ENCODE measurements at places on chromosomes 2 and 18.

GRCh38 chr2:129302106-129302505 is 677.4 kb upstream of the RAB6C start:
- DNase-seq, result no peak

GRCh38 chr2:8575834-8576423 is 105.9 kb upstream of the ID2 start:
- no peak for DNase-seq

GRCh38 chr2:113132414-113133021 is 5.1 kb downstream of the IL1RN start:
- no peak for DNase-seq

GRCh38 chr2:97963880-97964279 is 31.9 kb downstream of the TMEM131 start:
- DNase-seq, result no peak

- peak; percentile 46 for DNase-seq
Measured at GRCh38 chr2:218217360-218218267, 625 bp downstream of the ARPC2 start.

- DNase-seq, result no peak
Measured at GRCh38 chr2:29423061-29423666, 307.9 kb downstream of the CLIP4 start.

DNA sequence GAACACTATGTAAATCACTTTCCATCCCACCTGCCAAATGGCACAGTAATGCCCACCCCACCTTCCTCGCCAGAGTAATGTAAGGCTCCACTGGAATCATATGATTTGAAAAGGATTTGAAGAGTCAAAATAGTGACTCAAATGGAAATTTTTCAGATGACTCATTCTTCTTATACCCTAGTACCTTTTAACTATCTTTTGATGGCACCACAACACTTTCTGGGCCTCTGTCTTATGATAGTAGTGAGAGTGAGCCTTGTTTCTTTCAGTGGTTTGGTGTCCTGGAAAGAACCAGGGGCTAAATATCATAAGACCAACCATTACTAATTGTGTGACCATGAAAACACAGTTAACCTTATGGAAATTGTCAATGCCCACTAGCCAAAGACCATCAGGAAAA is 235.4 kb upstream of the SLC14A2 start:
- no peak for DNase-seq

- DNase-seq, result no peak
Measured at GRCh38 chr2:18514526-18515461, 45.7 kb downstream of the RDH14 start.

GRCh38 chr2:131014141-131014540 is 79.1 kb downstream of the FAM168B start:
- DNase-seq, result no peak

- no peak for DNase-seq
Measured at GRCh38 chr18:47898696-47899095, 31.8 kb downstream of the SMAD2 start.

- no peak for DNase-seq
Measured at GRCh38 chr2:56318147-56318546, 134.4 kb downstream of the CCDC85A start.

GRCh38 chr2:37797081-37797480 is 125.6 kb upstream of the CDC42EP3 start:
- DNase-seq, result no peak

DNA sequence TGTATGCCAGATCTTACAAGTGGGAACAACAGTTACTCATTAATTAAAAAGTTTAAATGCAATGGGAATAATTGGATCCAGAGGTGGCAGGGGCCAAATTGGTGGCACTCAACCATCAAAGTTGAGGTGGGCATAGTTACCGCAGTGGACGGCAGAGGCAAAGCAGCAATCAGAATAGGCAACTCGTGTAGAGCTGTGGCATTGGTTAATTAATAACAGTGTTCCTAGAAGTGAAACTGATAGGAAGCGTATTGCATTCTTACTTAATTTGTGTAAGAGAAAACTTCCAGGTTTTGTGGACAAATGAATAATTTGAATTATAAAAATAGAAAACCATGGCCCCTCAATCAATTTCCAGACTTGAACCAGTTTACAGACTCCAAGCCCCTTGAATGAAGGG is 1068.2 kb upstream of the ACVR2A start:
- no peak for DNase-seq

GRCh38 chr2:57850415-57851130 is 196.0 kb upstream of the VRK2 start:
- DNase-seq, result no peak

DNA sequence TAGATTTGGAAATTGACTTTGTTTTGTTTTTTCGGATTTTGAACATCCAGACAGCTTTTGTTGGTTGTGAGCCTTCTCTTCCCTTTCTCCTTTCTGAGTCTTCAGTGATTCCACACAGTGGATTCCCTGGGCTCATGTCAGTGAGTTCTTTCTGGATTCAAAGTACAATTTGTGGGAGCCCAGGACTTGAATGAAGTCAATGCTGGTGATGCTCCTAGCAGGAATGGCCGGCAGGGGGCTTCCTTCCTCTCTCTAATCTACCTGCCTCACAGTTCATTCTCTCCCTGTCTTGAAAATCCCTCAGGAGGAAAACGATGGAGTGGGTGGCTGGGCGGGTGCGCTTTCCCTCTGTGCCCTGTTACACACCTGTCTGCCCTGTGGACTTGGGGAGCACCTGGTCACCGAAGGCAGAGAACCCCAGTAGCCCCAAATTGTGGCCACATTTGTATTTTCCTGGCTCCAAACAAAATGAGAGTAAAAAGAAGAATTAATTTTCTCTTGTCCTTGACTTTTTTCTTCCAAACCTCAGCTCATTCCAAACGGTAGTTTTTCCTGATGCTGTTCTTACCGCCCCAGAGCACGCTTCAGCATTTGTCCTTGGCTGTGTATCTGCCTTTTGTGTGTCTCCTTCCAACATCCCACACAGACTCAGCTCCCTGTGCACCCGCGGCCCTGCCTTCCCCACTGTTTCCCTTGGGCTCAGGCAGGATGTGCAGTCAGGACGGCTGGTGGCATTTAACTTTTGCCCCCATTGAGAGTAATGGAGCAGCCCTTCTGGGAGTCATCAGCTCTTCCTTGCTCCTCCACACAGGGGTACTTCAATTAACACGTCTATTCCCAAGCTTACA is 86.6 kb downstream of the MARCO start:
- no peak for DNase-seq

GRCh38 chr2:100845141-100845991 is 25.4 kb downstream of the NPAS2 start:
- DNase-seq, result no peak

GRCh38 chr2:30417253-30417652 is 29.8 kb upstream of the LCLAT1 start:
- no peak for DNase-seq

- DNase-seq, result no peak
Measured at GRCh38 chr2:43402002-43402401, 175.6 kb upstream of the ZFP36L2 start.

- DNase-seq, result no peak
Measured at GRCh38 chr2:166727095-166727494, 161.2 kb upstream of the XIRP2 start.

DNA sequence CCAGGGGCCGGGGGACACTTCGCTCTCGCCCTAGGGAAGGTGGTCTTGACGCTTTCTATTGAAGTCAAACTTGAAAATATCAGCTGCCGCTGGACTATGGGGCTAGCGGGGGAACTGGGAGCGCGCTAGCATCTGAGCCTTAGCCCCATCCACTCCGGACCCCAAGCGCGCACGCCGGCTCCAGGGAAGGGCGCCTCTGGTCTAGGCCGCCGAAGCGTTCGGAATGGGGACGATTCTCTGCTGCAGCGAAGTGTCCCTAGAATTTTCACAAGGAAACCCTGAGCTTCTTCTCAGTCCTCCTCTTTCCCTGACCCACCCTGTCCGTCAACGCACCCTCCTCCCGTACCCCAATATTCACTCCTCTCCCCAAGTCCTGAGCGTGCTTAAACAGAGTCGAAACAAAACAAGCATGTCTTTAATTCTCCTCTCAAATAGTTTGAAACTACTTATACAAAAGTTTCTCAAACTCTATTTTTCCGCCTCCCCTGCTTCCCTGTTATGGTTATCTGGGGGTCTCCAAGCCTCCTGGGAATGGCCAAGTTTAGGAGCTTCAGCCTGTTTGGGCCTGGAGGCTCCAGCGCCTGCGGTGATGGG is 5.0 kb downstream of the RAX start:
- DNase-seq, result no peak

DNA sequence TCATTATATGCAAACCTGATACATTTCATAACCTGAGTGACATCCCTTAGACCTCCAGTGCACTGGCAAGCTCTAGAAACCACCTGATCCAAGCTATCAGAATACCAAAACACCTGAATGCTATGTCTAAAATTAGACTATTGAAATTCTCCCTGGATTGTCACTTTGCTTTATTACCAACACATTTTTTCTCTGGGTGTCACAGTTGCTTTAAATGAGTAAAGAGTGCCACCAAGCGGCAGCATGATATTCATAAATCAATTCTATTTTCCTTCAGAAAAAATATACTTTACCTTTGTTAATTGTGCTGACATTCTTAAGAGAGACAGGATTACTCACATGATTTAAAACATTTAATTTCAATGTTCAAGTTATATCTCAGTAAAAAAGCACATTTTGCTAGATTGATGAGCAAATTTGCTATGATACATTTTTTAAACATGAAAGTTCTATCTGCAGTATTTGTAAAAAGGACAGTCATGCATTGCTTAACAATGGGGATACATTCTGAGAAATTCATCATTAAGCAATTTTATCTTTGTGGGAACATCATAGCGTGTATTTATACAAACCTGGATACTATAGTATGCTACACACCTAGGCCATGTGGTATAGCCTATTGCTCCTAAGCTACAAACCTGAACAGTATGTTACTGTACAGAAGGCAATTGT is 338.4 kb upstream of the SLC39A10 start:
- DNase-seq, result no peak

- DNase-seq, result no peak
Measured at GRCh38 chr18:37533647-37534584, 31.7 kb downstream of the CELF4 start.

- no peak for DNase-seq
Measured at GRCh38 chr2:128260239-128261138, 58.2 kb downstream of the HS6ST1 start.

- no peak for DNase-seq
Measured at GRCh38 chr2:73172963-73173362, 29.4 kb upstream of the NOTO start.

GRCh38 chr2:43542285-43542933 is 53.4 kb downstream of the THADA start:
- no peak for DNase-seq

- no peak for DNase-seq
Measured at GRCh38 chr2:69791045-69791444, 38.4 kb upstream of the GMCL1 start.

DNA sequence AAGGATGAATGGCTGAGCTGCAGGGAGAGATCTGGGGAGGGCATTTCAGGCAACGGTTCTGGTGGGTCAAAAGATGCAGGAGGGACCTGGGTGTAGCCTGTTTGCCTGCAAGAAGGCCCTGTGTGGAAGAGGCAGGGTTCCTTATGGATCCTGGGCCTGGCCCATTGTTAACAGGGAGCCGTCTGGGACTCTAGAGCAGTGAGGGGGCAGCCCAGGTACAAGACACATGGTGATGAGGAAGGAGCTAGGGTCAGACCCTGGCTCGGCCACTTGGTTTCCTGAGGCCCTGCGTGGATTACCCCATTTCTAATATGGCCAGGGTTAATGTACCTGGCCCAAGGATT is 124.9 kb downstream of the GLI2 start:
- no peak for DNase-seq

- no peak for DNase-seq
Measured at GRCh38 chr2:196074631-196075030, 6.0 kb upstream of the DNAH7 start.

GRCh38 chr18:79422022-79422782 is 26.5 kb downstream of the NFATC1 start:
- no peak for DNase-seq

- DNase-seq, result no peak
Measured at GRCh38 chr2:236657215-236657614, 87.6 kb downstream of the ACKR3 start.

DNA sequence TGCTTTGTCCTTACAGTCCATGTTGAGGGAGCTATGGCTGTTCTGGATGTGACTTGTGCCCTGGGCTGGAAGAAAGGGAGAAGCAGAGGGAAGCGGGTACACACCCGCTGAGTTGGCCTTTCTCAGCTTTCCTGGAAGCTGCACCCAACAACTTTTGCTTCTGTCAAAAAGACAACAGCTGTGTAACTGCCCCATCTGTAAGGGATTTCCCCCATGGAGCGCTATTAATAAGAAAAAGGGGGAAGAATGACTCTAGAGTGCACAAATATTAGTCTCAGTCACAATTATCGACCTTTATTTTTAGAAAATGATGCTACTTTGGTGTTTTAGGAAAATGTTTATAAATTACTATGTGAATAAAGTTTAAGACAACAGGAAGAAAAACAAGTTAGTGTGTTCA is 368.3 kb downstream of the RAD51AP2 start:
- DNase-seq, result no peak

DNA sequence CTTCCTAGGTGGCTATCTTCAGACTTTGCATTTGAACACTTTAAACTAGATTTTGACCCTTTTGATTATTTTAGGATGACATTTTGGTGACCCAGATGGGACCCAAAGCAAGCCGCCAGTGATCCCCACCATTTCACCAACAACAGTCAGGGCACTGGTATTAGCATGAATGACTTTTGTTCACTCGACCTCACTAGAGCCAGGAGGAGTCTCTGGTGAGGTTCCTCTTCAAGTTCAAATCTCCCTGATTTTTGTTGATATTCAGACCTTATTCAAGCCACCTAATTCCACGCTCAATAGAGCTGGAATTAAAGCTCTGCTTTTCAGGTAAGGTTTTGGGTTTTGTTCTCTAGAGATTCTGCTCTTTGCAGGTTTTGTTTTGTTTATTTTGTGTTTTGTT is 202.3 kb downstream of the MREG start:
- no peak for DNase-seq

DNA sequence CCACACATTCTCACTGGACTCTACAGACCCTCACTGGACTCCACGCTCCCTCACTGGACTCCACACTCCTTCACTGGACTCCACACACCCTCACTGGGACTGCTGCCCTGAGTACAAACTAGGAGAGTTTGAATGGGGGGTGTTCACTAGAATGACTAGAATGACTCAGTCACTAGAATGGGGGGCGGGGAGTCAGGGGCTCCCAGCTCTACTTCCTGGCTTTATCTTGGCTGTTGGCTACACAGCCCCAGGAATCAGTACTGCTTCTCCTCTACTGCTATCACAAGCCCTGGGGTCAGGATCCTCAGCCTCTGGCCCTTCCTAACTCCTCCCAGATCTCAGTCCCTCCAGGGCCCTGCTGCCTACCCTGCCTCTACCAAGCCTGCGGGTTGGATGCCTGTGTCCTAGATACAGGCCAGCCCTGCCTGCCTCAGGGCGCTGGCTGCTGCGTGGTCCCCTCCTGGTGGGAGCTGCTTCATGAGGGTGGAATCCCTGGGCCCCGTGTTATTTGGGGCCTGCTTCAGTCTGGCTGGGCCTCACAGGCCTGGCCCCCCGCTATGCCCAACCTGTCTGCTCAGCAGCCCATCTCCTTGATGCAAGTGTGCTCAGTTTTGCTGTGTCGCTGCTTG is 7.8 kb downstream of the PTMA start:
- no peak for DNase-seq

All from stimulated activated CD8-positive, alpha-beta memory T cell treated with anti-CD3 and anti-CD28 coated beads, Interleukin-4, amount 100 ng/mL, for 1 hour (primary cell).